ENCODE measurements at places on chromosomes 5 and 9. TPM values are rescaled to one million over a fixed set of nuclear protein-coding genes. Genes with fewer than 3 reads are reported as not detected.
A peak's percentile ranks its signal among the peaks of the same experiment; 100 is the strongest.

- no peak for DNase-seq
Observed at GRCh38 chr9:113425072-113425471, 14.5 kb downstream of the C9orf43 start.

- no peak for DNase-seq
Observed at GRCh38 chr9:104795857-104796256, 31.9 kb downstream of the NIPSNAP3B start.

MELK gene
- 6.2 TPM for total RNA-seq

DNA sequence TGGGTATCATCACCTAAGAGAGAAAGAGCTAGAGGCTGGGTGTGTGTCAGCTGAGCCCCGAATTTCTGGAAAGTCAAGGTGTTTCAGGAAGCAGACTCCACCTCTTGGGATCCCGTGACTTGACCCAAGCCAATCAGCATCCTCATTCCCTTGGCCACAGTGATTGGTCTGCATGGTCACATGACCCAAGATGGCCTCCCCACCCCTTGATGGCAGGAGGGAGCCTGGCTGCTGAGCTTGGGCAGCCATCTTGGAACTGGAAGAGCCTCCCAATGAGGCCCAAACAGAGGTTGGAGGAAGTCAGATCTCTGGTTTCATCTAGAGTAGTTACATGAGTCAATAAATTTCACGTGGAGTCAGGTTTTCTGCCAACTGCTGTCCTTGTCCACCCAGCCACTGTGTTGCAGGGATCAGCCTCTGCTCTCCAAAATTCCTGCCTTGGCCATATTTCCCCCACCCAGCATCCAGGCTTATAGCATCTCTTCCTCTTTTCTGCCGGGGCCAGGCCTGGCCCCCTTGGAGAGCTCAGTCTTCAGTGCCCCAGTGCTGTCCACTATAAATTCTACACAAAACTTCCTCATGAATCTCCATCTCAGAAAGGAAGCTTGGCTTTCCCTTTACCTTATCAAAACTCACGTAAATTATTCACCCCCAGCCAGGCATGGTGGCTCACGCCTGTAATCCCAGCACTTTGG, 17.2 kb upstream of the SUSD3 start:
- no peak for DNase-seq

FOXI1 gene
- total RNA-seq = not detected

DNA sequence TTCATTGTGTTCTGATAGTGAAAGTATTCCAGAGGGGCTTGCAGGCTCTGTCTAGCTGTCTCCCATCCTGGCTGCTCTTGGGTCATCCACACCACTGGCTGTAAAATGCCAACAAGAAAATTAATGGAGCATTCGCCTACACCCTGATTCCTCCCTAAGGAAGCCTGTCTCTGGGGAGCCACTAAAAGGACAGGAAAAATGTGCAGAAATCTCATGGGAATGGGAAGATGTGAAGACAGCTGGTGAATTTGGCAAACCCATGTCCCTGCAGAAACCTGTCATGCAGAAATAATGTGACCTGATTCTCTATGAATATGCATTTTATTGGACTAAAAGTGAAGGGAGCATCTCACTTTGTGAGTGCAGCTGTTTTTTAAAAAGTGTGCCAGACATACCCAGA, 265.6 kb downstream of the TUSC1 start:
- DNase-seq = no peak

DNA sequence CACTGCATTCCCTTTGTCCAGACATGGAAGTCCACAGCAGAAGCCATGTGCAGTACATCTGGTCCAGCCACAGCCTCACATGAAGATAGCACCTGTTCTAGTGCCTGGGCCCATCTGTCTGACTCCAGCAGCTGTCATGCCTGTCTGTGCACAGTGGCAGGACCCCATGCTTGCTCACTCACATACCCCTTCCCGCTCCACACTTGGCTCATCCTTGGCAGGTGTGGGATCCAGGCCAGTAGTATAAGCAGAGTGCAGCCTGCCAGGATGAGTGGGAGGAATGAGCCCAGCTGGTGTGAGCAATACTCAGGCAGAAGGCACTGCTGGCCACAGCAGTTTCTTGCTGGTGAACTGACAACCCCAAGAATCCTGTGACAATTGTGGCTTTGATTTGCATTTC, 168.0 kb downstream of the PRDM9 start:
- no peak for DNase-seq

- no peak for DNase-seq
Observed at GRCh38 chr5:33072296-33072695, 361.2 kb downstream of the NPR3 start.

PRSS3 gene
- 0.26 TPM for total RNA-seq

- DNase-seq = no peak
Observed at GRCh38 chr9:114757395-114757794, 48.4 kb downstream of the TNFSF15 start.

GRCh38 chr5:168114444-168115017, 176.9 kb upstream of the WWC1 start:
- DNase-seq = peak; percentile 19

GRCh38 chr9:113857875-113858274, 18.2 kb upstream of the ZNF618 start:
- DNase-seq = peak; percentile 33

GRCh38 chr9:18489861-18490260, 15.9 kb downstream of the ADAMTSL1 start:
- DNase-seq = peak; percentile 88

DNA sequence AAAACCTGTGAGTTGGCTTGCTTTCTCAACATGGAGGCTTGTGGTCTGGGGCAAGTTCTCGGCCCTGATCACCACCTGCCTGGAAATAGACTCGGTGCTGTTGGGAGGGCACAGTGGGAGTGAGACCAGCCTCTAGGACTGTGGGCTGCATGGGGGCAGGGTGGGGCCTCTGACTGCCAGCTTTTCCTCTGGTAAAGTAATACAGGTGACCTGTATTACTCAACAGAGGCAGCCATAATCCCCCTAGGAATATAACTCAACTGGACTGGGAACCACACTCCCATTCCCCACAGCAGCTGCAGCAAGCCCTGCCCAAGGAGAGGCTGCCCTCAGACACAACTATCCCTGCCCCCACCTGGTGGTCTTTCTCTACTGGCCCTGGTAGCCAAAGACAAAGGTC, 72.8 kb downstream of the C9orf153 start:
- DNase-seq = no peak

GRCh38 chr9:4792054-4792571, 631 bp upstream of the RCL1 start:
- DNase-seq = peak; percentile 6

GLRA1 gene
- not detected for total RNA-seq

- DNase-seq = no peak
Observed at GRCh38 chr5:138588013-138588788, 13.0 kb upstream of the HSPA9 start.

All from fibroblast of lung (primary cell).